ENCODE measurements at places on chromosomes 5 and 9.

DNA sequence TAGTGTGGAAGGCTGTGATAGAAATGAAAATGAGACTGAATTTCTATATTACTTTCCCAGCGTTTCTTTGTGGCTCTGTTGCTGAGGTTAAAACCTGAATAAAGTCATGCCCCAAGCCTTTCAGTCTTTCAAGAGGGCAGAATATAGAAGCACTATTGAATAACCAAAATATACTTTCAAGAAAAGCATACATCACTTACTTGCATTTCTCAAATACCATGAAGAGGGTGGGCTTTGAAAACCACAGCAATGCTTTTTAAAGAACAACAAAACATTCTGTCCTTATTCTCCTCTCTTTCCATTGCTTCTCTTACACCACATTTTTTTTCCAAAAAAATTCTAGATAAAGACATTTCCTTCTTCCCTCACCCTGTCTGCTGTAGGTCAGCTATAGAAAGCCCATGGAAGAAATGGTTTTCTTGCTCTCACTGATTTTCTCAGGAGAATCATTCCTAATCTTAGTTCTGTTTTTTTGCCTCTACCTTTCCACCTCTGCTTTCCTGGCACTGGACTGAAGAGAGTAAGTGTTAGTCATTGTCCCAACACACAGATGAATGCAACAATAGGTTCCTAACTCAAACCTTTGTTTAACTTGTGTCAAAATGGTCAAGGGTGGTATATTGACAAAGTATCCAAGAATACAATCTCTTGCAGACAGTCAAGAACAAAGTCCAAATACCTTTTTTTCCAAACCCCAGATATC lies 51.6 kb downstream of the NUDT12 start:
- DNase-seq: no peak

DNA sequence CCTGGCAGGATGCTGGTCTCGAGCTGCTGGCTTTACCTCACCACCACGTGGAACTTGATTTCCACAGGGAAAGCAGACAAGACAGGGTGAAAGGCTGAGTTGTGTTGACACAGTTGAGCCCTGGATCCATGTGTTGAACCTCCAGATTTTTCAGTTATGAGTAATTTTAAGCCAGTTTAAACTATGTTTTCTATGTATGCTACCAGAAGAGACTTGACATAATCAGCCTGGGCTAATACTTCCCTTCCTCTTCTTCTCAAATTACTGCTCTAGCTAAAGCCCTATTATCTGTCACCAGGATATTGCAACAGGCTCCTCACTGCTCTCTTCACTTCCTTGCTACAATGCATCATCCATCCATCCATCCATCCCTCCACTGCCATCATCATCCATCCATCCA lies 12.0 kb upstream of the PHYKPL start:
- DNase-seq: no peak

GRCh38 chr5:118592229-118593002 lies 395.9 kb downstream of the DTWD2 start:
- DNase-seq: no peak

GRCh38 chr5:141412854-141413539 lies at the start of gene PCDHGA10:
Gene PCDHGA10, plus strand, starts transcription at chr5:141412987. Its CDS starts 189 bp downstream, at chr5:141413176.
- peak; percentile 93 for DNase-seq

DNA sequence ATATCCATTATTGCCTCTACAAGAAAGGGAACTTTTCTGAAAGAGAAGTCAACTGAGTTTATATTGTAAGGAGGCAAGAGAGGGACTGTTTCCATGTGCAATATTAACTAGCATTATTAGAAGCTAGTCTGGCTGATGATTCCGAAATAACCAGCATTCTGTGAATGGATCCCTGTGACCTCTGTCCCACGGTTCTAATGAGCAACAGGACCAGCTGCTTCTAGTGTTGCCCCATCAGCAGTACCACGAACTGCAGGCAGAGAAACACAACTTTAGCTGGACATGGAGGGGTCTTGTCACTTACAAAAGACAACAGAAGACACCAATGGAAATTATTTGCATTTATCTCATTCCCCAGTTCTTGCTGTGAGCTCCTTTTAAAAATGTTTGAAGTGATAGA lies 95.4 kb downstream of the MUSK start:
- DNase-seq: no peak

DNA sequence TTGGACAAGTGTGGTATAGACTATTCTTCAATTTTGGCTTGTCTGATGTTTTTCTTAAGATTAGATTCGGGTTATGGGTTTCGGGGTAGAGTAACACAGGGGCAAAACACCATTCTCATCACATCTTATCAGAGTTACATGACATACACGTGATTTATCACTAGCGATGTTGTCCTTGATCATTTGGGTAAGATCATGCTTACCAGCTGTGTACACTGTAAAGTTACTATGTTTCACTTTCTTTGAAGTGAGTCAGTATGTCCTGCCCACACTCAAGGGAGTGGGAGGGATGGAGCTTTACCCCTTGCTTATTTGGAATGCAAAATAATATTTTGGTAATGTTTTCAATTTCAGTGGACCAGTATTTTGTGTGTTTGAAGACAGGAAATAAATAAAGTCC lies 101.8 kb upstream of the TAF11L2 start:
- DNase-seq: no peak

- DNase-seq: no peak
Measured at GRCh38 chr5:60633341-60633740, 66.6 kb downstream of the DEPDC1B start.

- DNase-seq: no peak
Measured at GRCh38 chr5:40502736-40503135, 177.0 kb upstream of the PTGER4 start.

DNA sequence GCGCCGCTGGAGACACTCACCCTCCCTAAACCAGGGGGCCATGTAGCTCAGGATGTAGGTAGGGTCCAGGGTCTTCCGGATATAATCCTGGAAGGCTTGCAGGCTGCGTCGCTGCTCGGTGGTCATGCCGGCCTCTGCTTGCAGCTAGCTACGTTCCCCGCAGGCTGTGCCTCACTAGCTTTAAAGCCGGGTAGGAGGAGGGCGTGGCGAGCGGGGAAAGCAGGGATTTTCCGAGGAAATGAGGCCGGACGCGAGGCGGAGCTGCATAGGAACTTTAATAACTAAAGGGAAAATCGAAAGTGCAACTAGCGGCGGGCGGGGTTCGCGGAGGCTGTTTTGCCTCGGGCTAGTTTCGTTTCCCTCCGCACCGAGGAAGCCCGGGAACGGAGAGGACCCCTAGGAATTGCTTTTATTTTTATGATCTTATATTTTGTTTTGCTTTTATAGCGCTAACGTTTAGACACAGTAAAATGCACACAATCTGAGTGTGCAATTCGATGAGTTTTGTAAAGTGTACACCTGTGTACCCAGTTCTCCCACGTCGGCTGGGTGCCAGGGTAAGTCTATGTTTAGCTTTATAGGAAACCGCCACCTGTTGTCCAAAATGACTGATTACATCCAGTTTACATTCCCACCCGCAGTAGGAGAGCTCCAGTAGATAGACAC lies at the start of gene RIGI:
Gene RIGI (minus strand): TSS at position 156 of the 666 bp plus-strand sequence. CDS start 30 bp downstream, at position 126.
- peak; percentile 86 for DNase-seq

GRCh38 chr5:151820903-151821302 lies 49.1 kb downstream of the G3BP1 start:
- DNase-seq: no peak

DNA sequence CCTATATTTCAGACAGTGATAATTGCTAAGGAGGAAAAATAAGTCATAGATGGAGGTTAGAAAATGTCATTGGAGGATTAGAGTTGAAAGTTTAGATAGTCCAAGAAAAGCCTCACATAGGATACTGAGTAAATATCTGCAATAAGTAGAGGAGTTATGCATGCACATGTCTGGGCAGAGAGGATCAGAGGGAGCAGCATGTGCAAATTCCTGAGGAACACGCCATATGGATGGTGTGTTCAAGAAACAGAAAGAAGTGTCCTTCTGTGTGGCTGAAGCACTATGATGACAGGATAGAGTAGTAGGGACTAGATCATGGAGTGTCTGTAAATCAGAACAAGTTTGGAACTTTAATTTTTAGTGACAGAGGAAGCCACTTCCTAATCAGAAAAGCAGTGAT lies 52.2 kb downstream of the SGCD start:
- no peak for DNase-seq

DNA sequence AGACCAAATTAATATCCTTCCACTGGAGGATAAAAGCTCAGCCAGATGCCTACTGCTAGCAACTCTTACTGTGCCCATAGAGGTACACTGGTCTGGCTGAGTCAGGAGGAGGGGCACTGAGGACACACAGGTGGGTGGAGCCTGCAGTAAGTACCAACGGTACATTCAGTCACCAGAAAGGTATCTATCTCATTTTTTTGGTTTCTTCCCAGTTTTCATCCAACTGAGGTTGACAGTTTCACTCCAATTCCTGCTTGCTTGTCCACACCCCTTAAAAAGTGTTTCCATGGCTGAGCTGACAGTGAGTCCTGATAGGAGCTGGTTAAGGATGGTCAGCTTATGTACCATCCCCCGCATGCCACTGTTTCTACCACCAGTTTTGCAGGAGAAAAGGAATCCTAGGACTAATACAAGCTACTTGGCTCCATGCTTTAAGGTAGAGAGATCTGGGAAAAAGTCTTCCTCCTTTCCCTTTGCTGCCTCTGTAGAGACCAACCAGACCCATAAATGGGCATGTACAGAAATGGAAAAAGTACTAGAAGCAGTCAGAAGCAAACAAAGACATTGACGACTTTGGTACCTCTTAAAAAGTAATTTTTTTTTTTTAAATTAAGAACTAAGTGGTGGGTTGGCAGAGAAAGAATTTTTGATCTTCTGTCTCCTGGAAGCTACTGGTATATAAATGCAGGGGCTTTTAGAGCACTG lies 3.2 kb downstream of the ELL2 start:
- no peak for DNase-seq

GRCh38 chr5:38916802-38917201 lies 71.0 kb downstream of the OSMR start:
- no peak for DNase-seq

- no peak for DNase-seq
Measured at GRCh38 chr9:90774071-90774470, 27.5 kb upstream of the SYK start.

GRCh38 chr5:132256086-132256782 lies 1.3 kb upstream of the PDLIM4 start:
- DNase-seq: no peak

- DNase-seq: no peak
Measured at GRCh38 chr5:171437286-171437821, 17.9 kb downstream of the FGF18 start.

- DNase-seq: no peak
Measured at GRCh38 chr5:149517461-149518122, 33.6 kb downstream of the CSNK1A1 start.

GRCh38 chr5:173385832-173386360 lies 57.7 kb upstream of the STC2 start:
- DNase-seq: no peak

DNA sequence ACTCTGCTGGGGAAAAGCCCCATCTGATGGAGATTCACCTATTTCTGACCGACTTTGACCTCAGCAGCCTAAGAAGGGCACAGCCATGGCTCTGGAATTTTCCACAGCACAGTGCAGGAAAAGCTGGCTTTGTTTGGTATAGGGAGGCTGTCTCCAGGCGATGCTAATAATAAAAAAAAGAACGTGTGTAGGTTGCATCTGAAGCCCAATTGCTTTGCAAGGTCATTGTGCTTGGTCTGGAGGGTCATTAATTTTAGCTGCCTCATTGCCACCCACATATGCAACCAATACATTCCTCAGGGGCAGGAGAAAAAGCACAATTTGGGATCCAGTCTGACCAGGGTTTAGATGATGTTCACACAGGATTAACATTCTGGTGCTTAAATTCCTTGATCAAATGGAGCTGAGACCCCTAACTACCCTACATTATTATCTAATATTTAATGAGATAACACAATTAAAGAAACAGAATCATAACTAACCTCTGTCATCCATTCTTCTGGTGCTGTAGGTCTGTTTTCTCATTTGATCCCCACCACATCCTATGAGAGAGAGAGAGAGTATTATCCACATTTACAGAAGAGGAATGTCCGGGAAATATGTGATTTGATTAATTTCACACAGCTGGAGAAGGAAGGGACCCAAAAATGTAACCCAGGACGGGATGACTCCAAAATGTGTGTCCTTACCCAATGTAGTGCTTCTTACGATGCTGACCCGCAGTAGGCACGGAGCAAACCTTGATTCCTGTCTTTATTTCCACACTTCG lies 175.9 kb downstream of the RFK start:
- DNase-seq: no peak

DNA sequence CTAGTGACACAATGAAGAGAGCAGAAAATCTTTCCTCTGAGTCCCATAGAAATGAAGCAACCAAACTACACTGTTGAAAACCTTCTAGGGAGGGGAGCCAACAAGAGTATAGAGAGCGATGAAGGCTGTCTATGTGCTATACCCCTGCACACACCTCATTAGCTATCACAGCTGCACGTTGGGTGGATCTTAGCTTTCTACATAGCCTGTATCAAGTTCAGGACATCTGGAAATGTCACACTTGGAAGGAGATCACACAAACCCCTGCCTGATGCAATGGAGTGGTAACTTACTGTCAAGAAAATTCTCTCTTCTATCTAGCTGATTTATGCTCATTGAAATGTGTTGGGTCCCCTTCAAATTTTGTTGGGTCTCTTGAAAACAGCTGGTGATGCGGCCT lies 127.0 kb upstream of the NTRK2 start:
- DNase-seq: no peak

DNA sequence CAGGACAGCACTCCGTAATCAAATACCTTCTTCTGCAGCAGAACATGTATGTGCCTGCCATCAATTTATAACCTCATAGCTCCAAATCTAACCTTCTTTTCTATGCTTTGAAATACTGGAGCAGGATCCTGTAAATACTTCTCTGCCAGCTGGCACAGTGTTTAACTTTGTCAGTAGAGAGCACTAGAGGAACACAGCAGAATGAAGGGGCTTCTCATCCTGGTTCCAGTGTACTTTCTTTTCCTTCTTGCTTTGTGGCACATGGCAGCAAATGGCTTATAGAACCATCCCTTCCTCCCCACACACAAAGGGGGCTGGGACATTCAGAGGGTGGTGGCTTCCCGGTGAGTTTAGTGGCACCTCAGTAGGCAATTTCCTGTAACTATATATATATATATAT lies 3.8 kb upstream of the FBXW11 start:
- no peak for DNase-seq

- no peak for DNase-seq
Measured at GRCh38 chr9:18274693-18275092, 199.3 kb upstream of the ADAMTSL1 start.

- no peak for DNase-seq
Measured at GRCh38 chr5:60638300-60638699, 61.7 kb downstream of the DEPDC1B start.

DNA sequence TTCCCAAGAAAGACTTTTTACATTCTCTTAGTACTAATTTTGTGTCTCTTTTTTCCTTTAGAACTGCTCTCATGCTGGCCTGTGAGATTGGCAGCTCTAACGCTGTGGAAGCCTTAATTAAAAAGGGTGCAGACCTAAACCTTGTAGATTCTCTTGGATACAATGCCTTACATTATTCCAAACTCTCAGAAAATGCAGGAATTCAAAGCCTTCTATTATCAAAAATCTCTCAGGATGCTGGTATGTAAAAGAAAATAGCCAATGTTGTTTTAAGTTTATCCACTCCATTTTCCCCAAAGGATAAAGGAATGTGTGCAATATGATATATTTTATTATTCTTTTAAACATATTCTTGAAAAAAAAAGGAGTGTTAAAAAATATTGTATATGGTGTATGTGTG lies 27.3 kb upstream of the TTC23L start:
- DNase-seq: no peak

All from amniotic stem cell (primary cell).